Fibroblast of the aortic adventitia (primary cell): ENCODE measurements at places on chromosomes 2 and 18.
A peak's percentile ranks its signal among the peaks of the same experiment; 100 is the strongest.

DNA sequence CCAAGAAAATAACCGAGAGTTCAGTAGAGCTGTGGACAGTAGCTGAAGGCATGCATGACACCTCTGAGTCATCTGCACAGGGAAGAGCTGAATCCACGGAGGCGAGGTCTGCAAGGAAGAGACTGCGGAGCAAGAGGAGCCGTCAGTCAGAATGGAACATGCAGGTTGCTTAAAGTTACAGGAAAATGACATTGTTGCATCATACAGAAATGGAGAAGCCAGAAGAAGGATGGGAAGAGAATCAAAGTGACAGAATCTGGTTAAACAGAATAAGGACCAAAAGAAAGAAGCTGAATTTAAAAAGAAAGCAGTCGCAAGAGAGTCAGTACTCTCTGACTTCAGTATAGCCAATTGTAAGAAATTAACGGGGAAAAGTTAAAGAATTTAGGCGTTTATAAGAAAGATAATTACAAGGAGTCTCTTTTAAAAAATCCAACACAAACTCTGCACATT, 533.8 kb downstream of the ADCYAP1 start:
- no peak for DNase-seq

GRCh38 chr2:226837787-226838603, 2.1 kb downstream of the RHBDD1 start:
- DNase-seq: no peak

GRCh38 chr2:43100883-43101662, 125.3 kb downstream of the ZFP36L2 start:
- DNase-seq: peak; percentile 45

DNA sequence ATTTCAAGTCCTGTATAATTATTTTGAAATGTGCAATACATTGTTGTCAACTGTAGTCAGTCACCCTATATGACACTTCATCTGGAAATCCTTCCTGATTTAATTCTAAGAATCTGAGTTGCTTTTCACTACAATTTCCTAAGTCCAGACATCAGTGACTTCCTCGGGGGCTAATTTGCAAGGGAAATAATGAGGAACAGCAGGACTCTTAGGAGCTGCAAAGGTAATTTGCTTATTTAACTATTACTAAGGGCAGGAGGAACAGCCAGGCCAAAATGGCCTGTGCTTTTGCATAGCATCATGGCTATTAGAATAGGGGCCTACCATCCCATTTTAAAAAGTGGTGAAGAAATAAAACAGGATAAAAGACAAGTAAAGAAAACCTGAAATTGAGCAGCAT, 178.8 kb downstream of the MC4R start:
- no peak for DNase-seq

GRCh38 chr18:3115447-3116030, 102.6 kb upstream of the LPIN2 start:
- DNase-seq: no peak

- DNase-seq: no peak
Measured at GRCh38 chr2:110848519-110849030, 116.2 kb downstream of the ACOXL start.

- DNase-seq: peak; percentile 98
Measured at GRCh38 chr2:30666266-30666874, 140.9 kb downstream of the CAPN13 start.

DNA sequence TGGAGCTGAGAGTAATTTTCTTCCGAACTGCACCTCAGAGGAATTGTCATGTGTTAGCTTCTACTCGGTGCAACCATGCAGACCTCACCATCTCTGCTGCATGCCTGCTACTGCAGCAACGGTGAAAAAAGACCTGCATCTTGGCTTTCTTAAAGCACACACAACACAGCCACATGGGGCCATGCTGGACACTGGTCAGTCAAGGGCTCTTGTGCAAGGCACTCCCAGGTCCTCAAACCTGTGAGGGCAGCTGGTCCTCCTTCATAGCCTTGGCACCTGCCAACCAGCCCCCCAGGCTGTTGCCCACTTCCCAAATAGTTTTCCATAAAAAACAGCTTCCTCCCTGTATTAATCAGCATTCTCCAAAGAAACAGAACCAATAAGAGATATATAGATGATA, 113.5 kb upstream of the TEX51 start:
- DNase-seq: no peak

DNA sequence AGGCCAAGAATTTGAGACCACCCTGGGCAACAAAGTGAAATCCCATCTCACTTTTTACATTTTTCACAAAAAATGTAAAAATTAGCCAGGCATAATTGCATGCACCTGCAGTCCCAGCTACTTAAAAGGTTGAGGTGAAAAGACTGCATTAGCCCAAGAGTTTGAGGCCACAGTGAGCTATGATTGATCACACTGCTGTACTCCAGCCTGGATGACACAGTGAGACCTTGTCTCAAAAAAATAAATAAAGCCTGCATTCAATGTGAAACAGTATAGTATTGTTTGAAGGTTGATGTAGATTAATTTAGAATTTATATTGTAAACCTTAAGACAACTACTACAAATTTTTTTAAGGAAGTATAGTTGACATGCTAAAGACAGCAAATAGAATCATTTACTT, 53.5 kb downstream of the TBC1D8 start:
- no peak for DNase-seq

- DNase-seq: no peak
Measured at GRCh38 chr2:7358865-7359447, 441.7 kb downstream of the RNF144A start.

- DNase-seq: no peak
Measured at GRCh38 chr18:73693091-73693490, 454.5 kb downstream of the FBXO15 start.

GRCh38 chr2:213145715-213146242, 5.6 kb downstream of the IKZF2 start:
- DNase-seq: no peak

GRCh38 chr2:165952741-165953211, 800 bp downstream of the TTC21B start:
- peak; percentile 11 for DNase-seq

- DNase-seq: no peak
Measured at GRCh38 chr2:32095671-32096070, 32.3 kb downstream of the SPAST start.

- peak; percentile 57 for DNase-seq
Measured at GRCh38 chr18:55403421-55403949, 184.5 kb downstream of the TCF4 start.

DNA sequence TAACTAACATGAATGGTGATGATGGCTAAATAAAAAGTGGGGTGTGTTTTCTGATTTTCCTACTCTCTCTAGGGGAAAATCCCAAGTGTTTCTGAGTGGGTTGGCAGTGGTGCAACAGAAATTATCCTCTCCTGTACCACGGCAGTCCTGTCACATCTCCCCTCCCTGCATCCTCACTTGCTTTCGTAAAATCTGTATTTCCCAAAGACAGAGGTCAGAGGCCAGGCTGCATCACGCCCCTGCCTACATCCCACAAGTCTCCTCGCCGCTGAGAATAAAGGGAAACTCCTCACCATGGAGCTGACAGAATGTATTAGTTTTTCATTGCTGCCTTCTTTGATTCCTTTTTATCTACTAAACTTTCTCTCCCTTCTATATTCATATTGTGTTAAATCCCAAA, 13.1 kb downstream of the FBLN7 start:
- DNase-seq: no peak

DNA sequence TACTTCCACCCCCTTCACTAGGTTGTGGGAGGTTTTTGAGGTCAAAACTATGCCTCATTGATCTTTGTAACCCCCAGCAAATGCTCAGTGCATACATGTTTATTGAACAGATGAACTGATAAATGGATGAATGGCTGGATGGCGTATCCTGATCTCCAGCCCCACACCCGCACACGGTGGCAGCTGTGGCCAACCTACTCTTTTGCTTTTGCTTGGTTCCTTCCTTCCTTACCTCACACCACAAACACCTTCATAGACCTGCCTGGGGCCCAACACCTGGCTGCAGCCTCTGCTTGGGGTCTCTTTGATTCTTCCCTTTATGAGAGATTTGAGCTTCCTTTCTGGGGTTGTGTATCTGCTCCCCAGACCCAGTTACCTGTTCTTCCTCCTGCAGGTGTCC, 25.9 kb downstream of the SPP2 start:
- DNase-seq: no peak

GRCh38 chr2:130951018-130951417, 114.3 kb downstream of the ARHGEF4 start:
- no peak for DNase-seq

DNA sequence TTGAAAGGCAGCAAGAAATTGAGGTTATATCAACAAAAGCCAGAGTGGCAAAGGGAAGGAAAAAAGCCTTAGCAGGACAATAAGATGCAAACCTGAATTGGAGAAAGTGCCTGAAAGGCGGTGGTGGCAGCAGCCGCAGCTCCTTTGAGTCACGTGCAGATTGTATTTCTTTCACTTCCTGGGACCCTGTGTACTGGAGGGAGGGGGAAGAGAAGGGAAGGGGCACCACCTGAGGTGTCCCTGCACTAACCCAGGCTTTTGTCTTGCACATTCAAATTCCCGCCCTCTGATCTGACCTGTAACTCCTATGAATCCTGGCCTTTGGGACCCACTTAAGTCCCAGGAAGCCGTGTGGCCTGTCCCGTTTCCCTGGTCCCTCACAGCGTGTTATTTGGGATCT, 326.1 kb upstream of the SKOR2 start:
- DNase-seq: no peak

DNA sequence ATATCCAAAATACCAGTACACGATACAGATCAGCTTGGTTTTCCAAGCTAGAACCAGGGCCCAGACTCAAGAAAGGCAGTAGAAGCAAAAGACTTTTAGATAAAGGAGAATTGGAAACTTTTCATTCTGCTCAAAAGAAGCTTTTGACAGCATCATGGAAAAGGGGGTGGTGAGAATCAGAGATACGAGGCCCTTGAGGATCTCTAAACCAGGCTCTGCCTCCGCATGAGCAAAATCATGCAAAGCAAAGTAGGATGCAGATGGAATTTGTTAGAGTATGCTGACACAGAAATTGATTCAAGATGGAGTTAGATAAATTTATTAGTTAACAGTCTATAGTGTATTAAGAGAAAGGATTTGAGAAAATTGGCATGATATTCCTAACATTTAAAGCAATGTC, 39.8 kb downstream of the FAM98A start:
- no peak for DNase-seq

DNA sequence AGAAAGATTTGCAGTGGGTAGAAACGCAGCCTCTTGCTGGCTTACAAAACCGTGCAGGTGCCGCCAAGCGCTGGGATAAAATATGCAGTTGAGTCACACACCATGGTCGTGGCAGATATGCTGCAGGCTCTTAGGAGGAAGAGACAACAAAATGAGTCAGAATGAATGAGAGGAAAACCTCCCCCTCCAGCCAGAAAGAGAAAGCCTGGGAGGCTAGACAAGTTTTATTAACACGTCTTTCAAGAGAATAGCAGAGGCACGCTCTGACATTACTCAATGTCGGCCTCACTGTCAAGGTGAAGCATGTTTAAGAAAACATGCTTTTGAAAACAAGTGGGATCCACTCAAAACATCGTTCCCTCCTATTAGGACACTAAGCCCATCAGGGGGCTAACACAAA, 37.1 kb upstream of the ZCCHC2 start:
- peak; percentile 78 for DNase-seq

DNA sequence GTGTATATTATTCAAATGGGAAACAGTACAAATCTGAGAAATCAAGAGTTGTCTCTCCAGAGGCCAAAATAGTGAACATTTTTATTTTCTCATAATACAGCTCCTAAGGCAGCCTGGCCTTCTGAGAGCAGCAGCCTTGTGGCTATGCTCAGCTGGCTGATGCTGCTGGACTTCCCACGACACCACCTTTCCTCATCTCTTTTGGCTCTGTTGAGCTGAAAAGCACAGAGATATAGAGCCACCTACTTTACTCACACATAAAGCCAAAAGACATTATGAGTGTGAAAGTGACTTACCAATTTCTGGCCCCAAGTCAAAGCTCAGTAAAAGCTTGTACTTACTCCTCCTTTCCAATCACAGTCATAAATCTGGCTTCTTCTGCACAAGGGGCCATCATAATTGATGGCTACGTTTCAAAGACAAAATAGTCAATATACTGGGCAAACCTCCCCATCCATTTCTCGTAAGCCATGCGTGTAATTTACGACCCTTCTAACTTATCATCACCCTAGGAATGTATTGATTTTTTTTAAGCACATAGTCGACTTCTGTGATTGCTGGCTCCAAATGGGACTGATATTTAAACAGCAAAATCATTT, 18.6 kb upstream of the REG3A start:
- DNase-seq: no peak

DNA sequence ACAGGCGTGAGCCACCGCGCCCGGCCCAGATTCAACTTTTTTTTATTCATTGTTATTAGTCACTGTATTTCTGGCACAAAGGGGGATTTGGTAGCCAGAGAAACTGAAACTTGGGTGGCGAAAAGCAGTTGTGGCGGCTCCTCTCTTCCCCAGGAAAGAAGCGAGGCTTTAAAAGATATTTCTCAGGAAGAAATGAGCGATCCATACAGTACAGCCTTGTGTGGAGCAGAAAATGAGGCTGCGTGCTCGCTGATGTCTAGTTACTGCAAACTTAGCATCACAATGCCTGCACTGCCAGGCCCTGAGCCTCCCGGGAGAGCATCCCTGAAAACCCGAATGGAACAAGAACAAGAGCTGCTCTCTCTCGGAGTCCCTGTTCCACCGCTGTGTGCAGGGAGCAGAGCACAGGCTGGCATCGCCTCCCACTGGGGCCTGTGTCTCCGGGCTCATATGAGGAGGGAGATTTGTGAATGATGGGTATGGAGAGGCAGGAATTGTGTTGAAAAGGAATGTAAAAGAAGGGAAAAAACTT, 234.0 kb downstream of the ZNF516 start:
- DNase-seq: no peak

GRCh38 chr18:23671564-23671963, 8.9 kb upstream of the ANKRD29 start:
- DNase-seq: no peak

- no peak for DNase-seq
Measured at GRCh38 chr2:239587841-239588240, 187.0 kb upstream of the HDAC4 start.

GRCh38 chr2:184346338-184346862, 251.9 kb upstream of the ZNF804A start:
- DNase-seq: no peak

DNA sequence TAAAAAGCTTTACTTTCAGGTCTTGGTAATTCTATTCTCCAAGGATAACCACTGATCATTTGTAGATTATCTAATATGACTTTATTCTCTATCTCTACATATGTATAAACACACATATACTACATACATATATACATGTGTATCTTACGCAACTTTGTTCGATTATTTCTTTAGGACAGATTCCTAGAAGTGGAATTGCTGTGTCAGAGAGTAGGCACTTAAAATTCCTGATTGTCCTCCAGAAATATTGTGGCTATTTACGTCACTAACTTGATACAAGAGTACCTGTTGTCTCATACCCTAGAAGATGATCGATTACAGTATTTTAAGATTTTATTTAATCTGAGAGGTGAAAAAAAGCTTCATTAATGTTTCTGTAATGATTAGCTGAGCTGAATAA, 57.9 kb downstream of the FAM98A start:
- DNase-seq: no peak

DNA sequence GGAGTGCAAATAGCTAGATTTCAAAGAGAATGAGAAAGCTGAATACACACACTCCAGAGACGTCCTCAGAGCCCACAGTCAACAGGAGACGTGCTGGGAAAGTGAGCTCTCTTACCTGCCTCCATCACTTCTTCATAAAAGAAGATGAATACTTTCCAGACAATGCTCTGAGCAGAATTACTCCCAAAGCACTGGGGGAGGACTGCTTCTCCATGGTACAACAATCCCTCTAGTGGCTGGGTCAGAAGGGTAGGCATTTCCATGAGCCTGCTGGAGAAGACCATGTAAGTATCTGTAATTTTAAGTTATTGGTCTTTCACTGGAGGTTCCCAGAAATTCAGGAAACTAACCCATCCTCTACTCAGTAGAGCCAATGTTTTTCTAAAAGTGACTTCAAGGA, 190.3 kb downstream of the RBM43 start:
- peak; percentile 78 for DNase-seq

GRCh38 chr2:162768656-162769055, 69.9 kb downstream of the KCNH7 start:
- DNase-seq: no peak
